ENCODE measurements at places on chromosomes 2 and 18.

DNA sequence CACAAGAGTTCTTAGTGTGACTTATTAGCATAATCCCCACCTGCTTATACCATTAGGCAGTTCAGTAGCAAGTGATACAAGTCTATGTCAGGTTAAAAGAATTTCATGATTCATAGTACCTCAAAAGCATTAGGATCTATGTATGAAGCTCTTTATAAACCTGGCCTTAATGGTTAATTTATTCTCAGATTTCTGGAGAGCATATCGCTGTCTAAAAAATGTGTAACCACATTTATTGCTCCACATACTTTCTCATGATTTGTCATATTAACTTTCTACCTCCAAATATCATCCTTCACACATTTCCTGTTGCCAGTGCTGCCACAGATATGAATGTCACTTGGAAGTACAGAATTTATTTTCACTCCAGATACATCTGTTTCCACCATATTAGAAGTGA is 332.8 kb upstream of the MAP2 start:
- no peak for DNase-seq

DNA sequence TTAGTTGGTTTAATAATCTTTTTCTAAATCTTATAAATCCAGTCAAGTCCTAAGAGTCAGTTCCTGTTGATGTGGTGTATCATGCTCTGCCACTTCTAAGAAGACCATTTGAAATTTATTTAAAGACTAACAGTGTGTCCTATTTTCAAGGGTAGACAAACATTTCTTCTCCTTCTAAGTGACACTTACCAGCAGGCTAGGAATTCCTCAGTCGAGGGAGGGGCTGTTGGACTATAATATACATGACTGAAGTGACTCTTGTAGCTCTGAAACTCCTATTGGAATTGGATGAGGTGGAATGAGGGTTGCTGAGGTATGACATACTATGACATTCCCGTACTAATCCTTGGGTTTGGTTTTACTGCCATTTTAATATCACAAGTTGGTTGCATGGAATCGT is 30.6 kb downstream of the ITGB6 start:
- DNase-seq = no peak

DNA sequence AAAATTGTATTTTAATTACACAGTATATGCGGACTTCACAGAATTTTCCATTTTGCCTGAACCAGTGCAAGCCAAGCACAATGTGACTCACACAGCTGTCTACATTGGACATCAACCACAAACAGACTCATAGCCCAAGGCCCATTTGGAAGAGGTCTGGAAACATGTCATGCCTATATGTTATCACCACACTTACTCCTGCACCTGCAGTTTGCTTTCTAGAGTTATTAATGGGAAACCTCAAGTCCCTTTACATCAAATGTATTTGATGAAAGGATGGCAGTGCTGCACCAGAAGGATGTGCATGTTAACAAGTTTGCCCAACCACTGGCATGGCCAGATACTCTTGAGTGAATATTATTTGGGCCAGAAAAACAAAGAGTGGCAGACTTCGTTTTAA is 548.9 kb upstream of the CDH2 start:
- DNase-seq = no peak

- DNase-seq = no peak
These were observed 834.9 kb upstream of the SLC39A10 start for GRCh38 chr2:194822097-194822496.

DNA sequence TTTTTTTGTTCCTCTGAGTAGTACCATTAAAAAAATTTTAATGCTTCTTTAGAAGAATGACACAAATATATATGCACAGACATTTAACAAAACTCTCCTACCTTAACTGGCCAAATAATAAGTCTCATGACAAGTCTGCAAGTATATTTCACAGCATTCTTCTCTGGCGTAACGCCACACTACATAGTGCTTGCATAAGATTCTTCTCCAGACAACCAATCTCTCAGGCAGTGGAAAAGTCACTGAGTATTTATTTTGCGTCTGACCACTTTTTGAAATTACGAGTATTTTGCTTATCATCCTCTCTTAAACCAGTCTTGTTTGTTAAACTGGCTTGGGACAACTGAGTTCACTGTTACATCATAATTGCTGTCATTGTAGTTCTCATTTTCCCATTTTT is 749.2 kb downstream of the ADCYAP1 start:
- DNase-seq = no peak

DNA sequence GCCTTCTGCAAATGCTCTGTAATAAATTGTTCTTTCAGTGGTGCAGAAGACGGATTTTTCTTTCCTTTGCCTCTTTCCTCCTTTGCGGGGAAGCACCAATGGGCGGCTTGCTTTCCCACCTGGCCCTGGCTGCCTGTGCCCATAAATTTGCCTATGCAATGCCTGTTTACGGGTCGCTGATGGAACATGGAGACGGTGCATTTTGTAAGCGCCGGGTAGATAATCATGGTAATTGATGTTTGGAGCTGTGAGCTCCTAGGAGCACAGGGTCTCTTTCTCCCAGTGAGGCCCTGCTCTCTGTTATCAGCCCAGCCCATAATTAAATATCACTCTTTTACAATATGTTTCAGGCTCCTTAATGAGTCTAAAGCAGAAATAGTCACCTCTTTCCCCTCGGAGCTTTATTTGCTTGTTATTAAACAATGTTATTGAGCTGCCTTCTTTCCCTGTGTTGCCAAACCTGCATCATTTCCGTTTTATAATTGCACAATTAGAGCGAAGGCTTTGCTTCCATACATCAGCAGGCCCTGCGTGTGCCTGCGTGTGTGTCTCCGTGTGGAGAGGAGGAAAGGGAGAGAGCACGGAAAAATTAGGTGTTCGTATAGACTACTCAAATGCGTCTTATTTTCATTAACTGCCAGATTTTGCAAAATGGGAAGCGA is 437.4 kb upstream of the POU3F3 start:
- no peak for DNase-seq

GRCh38 chr18:59469463-59470180 is 110.6 kb upstream of the LMAN1 start:
- DNase-seq = no peak
